SK-MEL-5 (cell line): ENCODE measurements at places on chromosomes 11 and 22. TPM values are rescaled to one million over a fixed set of nuclear protein-coding genes. Genes with fewer than 3 reads are reported as not detected.

DNA sequence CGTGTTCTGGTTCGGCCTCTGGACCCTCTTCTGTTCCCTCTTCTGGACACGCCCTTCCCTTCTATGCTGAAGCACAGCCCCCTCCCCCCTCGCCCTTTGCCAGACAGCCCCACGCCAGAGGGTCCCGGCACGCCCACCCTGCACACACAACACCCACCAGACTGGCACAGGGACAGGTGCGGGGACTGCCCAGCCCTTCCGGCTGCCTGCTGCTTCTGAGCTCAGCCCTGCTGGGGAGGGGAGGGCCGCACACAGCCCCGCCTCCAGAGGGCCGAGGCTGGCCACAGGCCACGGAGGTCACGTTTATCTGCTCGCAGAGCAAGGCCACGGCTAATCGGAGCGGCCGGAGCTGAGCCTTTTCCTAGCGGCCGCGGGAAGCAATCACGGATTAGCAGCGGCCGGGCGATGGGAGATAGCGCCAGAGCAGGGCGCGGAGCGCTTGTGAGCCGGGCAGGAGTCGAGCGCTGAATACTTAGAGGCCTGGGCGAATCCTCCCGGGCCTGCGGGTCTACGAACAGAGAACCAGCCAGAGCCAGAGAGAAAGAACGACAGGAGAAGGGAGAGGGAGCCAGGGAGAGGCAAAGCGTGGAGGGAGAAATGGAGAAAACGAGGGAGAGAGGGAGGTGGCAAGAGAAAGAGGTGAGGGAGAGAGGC, 21.5 kb downstream of the OTUB1 start:
- DNase-seq: no peak

GRCh38 chr22:39388261-39389011, 11.1 kb upstream of the TAB1 start:
- DNase-seq: peak; percentile 86

DNA sequence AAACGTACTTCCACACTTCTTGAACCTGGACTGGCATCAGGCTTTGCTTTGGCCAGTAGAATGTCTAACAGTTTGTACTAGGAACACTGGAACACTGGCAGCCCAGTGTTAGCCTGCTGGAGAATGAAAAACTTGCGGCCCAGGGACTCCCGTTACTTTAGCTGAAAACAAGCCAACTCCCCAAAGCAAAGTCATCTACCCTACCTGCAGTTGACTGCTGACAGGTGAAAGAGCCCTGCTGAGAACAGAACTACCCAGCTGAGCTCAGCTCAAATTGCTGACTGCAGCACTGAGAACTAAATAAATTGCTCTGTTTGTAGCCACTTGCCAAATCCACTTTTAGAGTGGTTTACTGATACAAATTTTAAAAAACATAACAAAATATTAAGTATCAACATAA, 342.5 kb downstream of the LRRC4C start:
- no peak for DNase-seq

- no peak for DNase-seq
Observed at GRCh38 chr11:123624974-123625373, 29.4 kb downstream of the SCN3B start.

- no peak for DNase-seq
Observed at GRCh38 chr11:69524291-69524882, 42.9 kb downstream of the LINC01488 start.

The KRTAP5-7 gene
- total RNA-seq: 0.08 TPM in 1 of 2 replicates, not detected in the other

DNA sequence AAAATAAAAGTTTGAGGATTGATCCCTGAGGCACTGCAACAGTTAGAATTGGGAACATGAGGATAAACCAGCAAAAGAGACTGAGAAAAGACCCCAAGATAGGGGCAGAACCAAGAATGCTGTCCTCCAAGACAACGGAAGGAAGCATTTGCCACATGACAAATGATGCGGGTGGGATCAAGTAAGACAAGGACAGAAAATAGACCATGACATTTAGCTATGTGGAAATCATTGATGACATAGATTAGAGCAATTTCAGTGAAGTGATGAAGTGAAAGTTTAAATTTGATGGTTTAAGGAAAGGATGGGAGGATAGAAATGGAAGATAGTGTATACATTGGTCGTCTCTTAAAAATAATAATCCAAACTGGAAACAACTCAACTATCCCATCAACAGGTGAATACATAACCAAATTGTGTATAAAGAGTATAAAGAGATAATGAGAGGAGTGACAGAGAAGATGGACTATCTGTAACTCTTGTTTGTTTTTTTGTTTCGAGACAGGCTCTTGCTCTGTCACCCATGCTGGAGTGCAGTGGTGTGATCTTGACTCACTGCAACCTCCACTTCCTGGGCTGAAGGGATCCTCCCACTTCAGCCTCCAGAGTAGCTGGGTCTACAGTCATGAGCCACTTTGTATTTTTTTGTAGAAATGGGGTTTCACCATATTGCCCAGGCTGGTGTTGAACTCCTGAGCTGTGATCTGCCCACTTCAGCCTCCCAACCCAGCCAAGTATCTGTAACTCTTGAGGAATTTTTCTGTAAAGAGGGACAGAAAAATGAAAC, 48.7 kb upstream of the FDX1 start:
- no peak for DNase-seq
